GF-D8 (cell line): ENCODE measurements at places on chromosomes 12 and 14.

DNA sequence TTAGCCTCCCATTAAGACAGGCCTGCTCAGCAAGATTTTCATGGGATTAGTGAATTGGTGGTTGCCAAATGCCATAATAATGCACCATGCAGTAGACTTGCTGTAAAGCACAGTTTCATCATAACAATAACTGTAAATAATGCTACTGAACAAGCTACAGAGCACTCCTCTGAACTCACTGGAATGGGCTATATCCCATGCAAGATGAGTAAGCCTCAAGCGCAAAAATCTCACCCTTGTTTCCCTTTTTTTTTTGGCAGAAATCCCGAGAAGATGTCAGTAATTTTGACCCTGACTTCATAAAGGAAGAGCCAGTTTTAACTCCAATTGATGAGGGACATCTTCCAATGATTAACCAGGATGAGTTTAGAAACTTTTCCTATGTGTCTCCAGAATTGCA is 145.9 kb upstream of the HIF1A start:
- DNase-seq, result no peak

DNA sequence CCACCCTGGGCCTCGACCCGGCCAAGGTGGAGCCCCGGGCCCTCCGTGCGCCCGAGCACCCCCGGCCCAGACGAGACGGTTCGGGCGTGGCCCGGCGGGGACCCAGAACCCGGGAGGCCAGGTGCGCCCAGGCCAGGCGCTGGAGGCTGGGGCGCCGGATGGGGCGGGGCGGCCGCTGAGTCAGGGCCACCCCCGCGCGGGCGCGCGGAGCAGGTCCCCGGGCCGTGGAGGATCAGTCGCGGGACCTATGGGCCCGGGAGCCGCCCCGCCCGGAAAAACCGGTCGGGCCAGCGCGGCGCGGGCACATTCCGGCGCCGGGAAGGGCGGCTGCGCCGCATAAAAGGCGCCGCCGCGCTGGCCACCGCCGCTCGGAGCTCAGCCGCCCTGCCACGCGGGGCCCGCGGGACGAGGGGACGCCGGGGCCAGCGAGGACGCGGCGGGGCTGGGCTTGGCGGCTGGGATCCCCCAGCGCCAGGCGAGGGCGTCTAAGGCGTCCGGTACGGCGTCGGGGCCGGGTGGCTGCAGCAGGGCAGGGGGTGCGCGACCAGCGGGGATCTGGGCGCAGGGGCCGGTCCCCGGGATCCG is 21.5 kb upstream of the KIF26A start:
- DNase-seq, result no peak

DNA sequence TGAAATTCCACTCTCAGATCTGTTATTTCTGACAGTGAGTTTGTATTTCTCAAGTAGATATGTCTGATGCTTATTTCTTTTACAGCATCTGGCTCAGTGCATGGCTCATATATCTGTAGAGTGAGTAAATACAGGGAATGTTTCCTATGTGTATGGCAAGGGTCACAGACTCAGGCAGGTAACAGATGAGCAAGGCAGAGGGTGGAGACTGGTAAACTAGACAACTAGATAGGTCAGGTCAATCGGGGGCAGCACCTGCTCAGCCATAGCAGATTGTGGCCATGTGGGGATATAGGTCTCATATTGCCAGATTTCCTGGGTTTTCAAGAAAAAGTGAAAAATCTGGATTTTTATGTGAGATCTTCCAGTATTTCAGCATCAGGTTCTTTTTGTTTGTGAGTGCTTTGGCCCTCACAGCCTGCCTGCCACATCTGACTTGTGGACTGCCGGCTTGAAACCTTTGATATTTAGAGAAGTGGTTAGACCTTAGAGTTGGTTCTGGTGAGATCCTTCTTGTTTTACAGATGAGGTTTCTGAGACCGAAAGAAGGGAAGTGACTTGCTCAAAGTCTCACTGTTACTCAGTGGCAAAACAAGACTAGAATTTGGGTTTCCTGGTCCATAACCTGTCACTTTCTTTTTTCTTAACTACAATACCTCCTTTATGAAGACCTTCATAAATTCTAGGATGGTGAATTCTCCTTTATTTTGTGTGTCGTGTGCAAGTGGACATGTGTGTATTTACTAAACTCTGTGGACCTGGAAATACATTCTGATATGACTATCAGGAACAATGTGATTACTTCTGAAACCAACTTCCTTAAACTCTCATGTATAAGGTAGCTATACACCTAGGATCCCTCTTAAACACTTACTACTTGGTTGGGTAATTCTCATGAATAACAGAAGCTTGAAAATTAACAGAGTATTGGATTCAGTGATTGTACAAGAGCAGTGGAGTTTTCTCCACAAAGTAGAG is 34.4 kb downstream of the PROX2 start:
- DNase-seq, result no peak

DNA sequence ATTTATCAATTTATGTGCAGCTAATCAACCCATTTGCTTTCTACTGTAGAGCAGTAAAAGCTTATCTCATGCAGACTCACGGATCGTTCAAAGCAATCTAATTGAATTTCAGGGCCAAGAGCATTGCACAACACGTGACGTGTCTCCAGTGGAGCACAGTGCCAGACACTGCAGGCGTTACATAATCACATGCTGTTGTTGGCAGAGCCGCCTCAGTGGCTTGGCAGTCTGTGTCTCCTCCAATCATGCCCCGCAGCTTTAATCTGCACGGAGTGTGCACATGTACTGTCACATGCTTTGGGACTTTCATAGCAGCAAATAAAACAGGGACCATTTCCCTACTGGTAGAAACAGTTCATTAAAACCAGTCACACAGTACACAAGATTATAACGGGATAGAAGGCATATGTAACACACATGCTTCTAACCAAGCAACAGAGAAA is 309.3 kb downstream of the ITPR2 start:
- no peak for DNase-seq

GRCh38 chr14:94374749-94375260 is 13.6 kb downstream of the SERPINA1 start:
- no peak for DNase-seq

DNA sequence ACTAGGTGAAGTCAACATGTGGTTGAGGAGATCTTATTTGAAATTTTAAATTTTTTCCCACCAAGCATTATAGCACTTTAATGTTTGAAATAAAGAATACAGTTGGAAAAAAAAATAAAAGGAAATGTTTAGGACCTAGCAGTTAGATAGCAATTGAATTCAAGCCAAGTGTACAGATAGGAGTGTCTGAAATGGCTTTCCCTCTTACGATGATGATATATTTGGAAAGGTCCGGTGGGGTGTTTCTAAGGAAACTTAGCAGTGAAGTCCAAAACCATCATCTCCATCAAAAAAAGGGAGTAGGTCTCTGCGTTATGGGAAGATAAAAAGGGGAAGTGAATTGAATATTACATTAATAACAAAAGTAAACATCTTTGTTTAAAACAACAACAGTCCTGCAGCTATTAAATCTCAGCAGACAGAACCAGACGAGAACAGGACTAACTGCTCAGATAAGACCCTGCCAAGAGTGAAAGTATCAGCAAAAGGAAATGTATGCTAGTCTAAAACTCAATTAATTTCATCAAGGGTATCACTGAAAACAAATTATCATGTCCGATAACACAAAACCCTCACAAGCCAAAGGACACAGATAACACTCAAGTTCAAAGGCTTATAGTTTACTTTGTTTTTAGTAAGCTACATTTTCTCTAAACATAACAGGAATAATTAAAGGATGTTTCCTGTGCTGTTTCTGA is 242.0 kb downstream of the BMP4 start:
- no peak for DNase-seq

- no peak for DNase-seq
These were observed 2.5 kb downstream of the KDM5A start for GRCh38 chr12:386651-387050.

GRCh38 chr14:89842837-89843236 is 111.7 kb downstream of the EFCAB11 start:
- DNase-seq, result no peak

GRCh38 chr12:15289192-15289591 is 33.1 kb upstream of the PTPRO start:
- DNase-seq, result no peak

- no peak for DNase-seq
These were observed 231.2 kb downstream of the C12orf75 start for GRCh38 chr12:105561546-105562198.

GRCh38 chr12:61667676-61668075 is 592.5 kb upstream of the USP15 start:
- DNase-seq, result no peak

GRCh38 chr12:45244561-45245343 is 28.9 kb downstream of the ANO6 start:
- DNase-seq, result no peak

GRCh38 chr12:104422441-104422840 is 34.3 kb upstream of the CHST11 start:
- DNase-seq, result no peak

DNA sequence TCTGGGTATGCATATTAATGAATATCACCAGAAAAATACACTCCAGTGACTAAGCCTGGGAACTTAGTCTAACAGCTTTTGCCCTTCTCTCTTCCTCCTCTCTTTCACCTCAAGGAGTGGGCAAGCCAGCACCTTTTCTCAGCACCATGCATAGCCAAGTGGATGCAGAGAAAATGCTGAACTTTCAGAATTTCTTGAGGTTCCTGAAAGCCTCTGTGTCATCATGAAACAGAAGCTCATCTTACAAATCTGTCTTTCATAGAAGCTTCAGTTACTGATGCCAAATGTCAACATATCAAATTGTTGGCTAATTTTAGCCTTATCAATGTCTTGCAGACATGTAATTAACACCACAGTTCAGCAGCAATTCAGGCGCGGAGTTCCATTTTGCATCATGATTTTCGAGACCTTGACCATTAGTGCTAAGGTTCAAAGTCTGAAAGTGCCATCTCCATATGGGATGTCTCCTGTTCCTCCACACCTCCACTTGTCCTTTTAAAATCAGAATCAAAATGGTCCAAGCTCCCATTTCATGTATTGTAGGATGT is 51.1 kb upstream of the RPH3A start:
- no peak for DNase-seq

GRCh38 chr14:37202265-37202664 is 4.5 kb downstream of the MIPOL1 start:
- DNase-seq, result no peak

- DNase-seq, result no peak
These were observed 24.0 kb upstream of the MDM1 start for GRCh38 chr12:68356060-68356695.

DNA sequence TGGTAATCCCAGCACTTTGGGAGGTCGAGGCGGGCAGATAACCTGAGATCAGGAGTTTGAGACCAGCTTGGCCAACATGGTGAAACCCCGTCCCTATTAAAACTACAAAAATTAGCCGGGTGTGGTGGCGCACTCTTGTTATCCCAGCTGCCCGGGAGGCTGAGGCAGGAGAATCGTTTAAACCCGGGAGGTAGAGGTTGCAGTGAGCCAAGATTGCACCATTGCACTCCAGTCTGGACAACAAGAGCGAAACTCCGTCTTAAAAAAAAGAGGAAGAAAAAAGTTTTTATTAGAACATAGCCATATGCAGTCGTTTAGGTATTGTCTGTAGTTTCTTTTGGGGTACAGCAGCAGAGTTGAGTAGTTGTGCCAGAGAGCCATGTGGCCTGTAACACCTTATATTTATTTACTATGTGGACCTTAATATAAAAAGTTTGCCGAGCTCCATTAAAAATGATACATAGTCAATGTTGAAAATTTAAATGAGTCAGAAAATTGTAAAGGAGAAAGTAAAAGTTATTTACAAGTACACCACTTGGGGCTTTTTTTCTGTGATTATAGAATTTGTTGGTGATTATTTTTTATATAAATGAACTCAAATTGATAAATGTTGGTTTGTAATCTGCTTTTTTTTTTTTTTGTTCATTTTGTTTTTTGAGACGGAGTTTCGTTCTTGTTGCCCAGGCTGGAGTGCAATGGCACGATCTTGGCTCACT is 2.2 kb downstream of the ADIPOR2 start:
- DNase-seq, result peak; percentile 45
